ENCODE measurements at places on chromosomes 3 and 15. TPM values are rescaled to one million over a fixed set of nuclear protein-coding genes. Genes with fewer than 3 reads are reported as not detected.
A peak's percentile ranks its signal among the peaks of the same experiment; 100 is the strongest.

DNA sequence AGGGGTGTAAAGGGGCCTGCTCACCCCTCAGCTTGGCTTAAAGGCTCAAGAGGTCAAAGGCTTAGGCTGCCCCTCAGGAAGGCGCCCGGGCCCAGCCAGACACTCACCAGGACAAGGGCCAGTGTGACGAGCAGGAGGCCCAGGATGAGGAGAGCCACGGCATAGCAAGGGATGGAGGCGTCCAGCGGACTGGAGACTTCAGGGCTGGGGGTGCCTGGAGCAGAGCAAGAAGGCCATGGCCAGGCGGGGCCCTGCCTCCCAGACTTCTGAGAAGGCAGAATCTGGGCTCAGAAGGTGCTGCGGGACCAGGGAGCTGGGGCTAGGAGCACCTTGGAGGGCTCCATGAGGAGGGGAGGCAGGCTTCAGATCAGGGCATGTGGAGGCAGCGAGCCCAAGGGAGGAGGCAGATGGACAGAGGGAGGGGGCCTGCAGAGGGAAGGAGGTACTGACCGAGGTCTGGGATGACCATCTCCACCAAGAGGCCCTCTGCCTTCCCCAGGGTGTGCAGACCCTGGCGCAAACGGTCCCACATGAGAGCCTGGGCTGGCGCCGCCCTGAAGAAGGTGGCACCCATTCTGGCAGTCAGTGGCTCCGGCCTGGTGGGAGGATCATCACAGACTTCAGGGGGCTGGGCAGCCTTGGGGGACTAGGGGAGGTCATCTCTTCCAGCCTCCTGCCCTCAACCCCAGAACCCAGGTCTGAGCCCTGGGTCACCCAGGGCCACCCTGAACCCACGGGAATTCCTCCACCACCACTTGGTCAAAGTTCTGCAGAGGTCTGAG is 24.5 kb downstream of the C15orf39 start:
- H3K4me1 ChIP-seq, result no peaks in the 10 kb centered on the region
- H3K27ac ChIP-seq, result no peak overlapping the region
- no peaks in the 10 kb centered on the region for H3K27me3 ChIP-seq
- H3K36me3 ChIP-seq, result no peaks in the 10 kb centered on the region
- DNase-seq, result no peak
- H3K4me3 ChIP-seq, result no peak overlapping the region

RETNLB gene
- not detected for total RNA-seq

GRCh38 chr3:45677841-45678240 is 11.4 kb upstream of the SACM1L start:
- peak overlapping the region; percentile 80 for H3K27ac ChIP-seq

DNA sequence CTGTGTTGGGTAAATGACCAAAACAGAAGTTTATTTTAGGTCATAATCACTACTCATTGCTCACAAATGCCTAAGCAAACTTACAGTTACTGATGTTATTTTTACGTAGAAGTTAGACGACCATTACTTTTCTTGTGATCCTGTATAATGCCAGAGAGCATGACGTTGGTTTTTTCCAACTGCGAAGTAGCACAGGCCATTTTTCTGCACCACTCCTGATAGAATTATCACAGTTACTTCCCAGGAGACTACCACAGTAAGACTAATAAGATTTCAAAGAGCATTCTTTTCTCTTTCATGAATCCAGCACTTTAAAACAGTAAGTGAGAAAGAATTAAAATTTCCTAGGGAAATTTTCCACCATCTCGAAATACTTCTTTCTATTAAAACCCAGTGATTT is 19.8 kb downstream of the CD200 start:
- H3K27me3 ChIP-seq, result no peaks in the 10 kb centered on the region
- no peak overlapping the region for H3K27ac ChIP-seq
- no peak overlapping the region for H3K4me3 ChIP-seq
- no peak for DNase-seq
- peaks cover 6% of the 10 kb centered on the region for H3K4me1 ChIP-seq

CLRN1 gene
- not detected for total RNA-seq

DNA sequence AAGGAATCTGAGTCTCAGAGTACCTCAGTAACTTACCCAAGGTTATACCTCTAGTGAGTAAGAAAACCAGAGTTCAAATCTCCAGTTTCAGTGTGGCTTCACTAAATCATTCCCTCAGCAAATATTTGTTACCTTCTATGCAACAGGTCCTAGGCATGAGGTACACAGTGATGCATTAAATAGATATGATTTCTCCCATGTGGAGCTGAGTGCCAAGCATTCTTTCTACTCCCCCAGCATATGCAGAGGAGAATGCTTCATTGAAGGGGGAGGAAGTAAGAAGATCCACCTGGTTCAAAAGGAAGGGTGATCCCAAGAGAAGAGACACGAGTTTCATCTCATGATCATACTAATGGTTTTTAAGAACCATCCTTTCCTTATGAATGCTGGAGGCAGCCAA is 6.8 kb upstream of the MTHFS start:
- H3K27ac ChIP-seq, result no peak overlapping the region
- no peaks in the 10 kb centered on the region for H3K27me3 ChIP-seq
- DNase-seq, result no peak

GRCh38 chr3:116102037-116102436 is 343.2 kb downstream of the LSAMP start:
- no peaks in the 10 kb centered on the region for H3K36me3 ChIP-seq
- H3K27me3 ChIP-seq, result no peaks in the 10 kb centered on the region
- no peak for DNase-seq
- no peak overlapping the region for H3K4me3 ChIP-seq
- no peak overlapping the region for H3K27ac ChIP-seq

GRCh38 chr3:125129512-125129997 is 73.8 kb upstream of the HEG1 start:
- H3K4me1 ChIP-seq, result peaks cover 25% of the 10 kb centered on the region
- DNase-seq, result peak; percentile 95
- no peak overlapping the region for H3K4me3 ChIP-seq
- peak overlapping the region; percentile 68 for H3K27ac ChIP-seq

DNA sequence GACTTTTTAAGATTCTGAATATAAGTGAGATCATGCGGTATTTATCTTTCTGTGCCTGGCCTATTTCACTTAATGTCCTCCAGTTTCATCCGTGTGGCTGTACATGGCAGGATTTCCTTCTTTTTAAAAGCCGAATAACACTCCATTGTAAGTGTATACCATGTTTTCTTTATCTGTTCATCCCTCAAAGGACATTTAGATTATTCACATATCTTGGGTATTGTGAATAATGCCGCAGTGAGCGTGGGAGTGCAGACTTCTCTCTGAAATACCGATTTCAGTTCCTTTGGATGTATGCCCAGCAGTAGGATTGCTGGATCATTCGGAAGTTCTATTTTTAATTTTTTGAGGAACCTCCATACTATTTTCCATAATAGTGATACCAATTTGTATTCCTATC is 136.1 kb downstream of the APBA2 start:
- H3K4me1 ChIP-seq, result no peaks in the 10 kb centered on the region
- H3K36me3 ChIP-seq, result no peaks in the 10 kb centered on the region
- H3K27me3 ChIP-seq, result no peaks in the 10 kb centered on the region
- DNase-seq, result no peak

COL6A5 gene
- total RNA-seq, result not detected

- H3K27ac ChIP-seq, result no peak overlapping the region
- H3K4me1 ChIP-seq, result no peaks in the 10 kb centered on the region
- no peaks in the 10 kb centered on the region for H3K36me3 ChIP-seq
- DNase-seq, result no peak
- no peak overlapping the region for H3K4me3 ChIP-seq
- H3K27me3 ChIP-seq, result no peaks in the 10 kb centered on the region
Measured at GRCh38 chr3:59480486-59480995, 430.7 kb upstream of the CFAP20DC start.

DNA sequence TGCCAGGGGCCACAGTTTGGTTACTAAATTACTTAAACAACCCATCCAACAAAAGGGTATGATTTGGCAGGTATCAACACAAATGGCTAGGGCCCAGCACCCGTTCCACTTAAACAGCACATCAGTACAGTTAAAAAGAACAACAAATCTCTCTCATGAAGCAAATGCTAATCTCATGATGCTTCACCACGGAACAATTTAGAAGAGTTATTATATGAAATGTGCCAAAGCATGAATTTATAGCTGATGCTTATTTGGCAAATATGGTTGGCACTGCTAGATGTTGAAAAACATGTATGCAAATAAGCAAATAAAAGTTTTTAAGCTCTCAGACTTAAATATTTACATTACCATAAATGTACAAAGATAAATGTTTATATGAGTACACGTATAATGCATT is 2.3 kb downstream of the PEAK1 start:
- H3K27me3 ChIP-seq, result no peaks in the 10 kb centered on the region
- no peak for DNase-seq
- no peaks in the 10 kb centered on the region for H3K36me3 ChIP-seq
- H3K4me1 ChIP-seq, result peaks cover 69% of the 10 kb centered on the region
- H3K27ac ChIP-seq, result no peak overlapping the region
- H3K4me3 ChIP-seq, result no peak overlapping the region

- H3K27me3 ChIP-seq, result no peaks in the 10 kb centered on the region
- H3K27ac ChIP-seq, result no peak overlapping the region
- H3K36me3 ChIP-seq, result no peaks in the 10 kb centered on the region
- no peak for DNase-seq
- H3K4me3 ChIP-seq, result no peak overlapping the region
Measured at GRCh38 chr3:111210003-111210711, 138.5 kb downstream of the NECTIN3 start.

DNA sequence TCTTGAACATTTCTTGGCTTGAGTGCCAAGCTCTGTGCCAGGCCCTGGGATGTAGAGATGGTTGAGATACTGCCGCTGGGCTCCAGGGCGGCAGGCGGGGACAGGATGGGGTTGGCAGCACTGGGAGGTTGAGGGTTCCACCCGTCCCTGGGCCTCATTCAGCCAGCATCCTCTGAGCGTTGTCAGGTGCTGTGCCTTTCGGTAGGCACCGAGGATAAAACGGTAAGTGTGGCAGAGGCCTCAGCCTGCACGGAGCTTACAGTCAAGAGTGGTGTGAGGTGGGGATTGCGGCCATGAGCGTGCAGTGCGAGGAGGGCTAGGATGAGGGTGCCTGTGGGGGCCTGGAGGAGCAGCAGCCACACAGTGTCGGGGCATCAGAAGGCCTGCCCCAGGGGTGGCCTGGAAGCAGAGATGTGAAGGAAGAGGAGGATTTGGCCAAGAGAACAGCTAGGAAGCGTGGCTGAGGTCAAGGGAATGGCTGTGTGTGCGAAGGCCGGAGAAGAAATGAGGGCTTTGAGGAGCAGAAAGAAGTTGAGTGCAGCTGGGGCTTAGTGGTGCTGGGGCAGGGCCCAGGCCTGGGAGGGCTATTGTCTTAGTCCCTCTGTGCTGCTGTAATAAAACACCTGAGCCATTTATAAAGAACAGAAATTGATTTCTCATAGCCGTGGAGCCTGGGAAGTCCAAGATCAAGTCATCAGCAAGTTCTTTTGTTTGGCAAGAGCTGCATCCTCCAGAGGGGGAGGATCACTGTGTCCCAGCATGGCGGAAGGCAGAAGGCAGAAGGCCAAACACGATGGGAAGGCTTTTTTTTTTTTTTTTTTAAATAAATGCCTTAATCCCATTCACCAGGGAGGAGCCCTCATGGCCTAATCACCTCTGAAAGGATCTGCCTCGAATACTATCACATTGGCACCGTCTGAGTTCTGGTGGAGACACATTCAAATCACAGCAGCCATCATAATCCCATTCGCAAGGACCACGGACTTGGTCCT is 22.7 kb downstream of the CORO2B start:
- H3K27ac ChIP-seq, result peak overlapping the region; percentile 73
- no peaks in the 10 kb centered on the region for H3K27me3 ChIP-seq
- peaks cover 69% of the 10 kb centered on the region for H3K4me1 ChIP-seq
- DNase-seq, result no peak
- H3K4me3 ChIP-seq, result no peak overlapping the region

GRCh38 chr3:117788061-117788460 is 1078.5 kb downstream of the TUSC7 start:
- no peaks in the 10 kb centered on the region for H3K36me3 ChIP-seq
- H3K27ac ChIP-seq, result no peak overlapping the region
- H3K27me3 ChIP-seq, result peaks cover 5% of the 10 kb centered on the region
- H3K4me3 ChIP-seq, result no peak overlapping the region

DNA sequence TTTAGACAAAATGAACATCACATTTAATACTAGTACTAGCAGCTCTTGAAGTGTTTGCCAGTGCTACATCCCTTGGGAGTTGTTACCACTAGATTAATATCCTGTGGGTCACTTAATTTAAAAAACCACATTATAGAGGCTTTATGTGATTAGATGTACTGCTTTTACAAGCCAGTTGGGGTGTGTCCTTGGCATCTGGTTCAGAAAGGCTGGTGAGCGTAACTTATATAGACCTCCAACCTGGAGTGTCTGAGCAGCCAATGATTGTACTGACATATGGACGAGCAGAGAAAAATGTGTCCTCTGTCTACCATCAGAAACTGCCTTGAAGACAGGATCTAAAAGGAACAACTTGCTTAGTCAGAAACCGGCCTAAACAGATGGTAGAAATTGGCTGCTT is 306.2 kb upstream of the ATP11B start:
- H3K27me3 ChIP-seq, result no peaks in the 10 kb centered on the region
- no peak for DNase-seq
- no peaks in the 10 kb centered on the region for H3K4me1 ChIP-seq
- no peaks in the 10 kb centered on the region for H3K36me3 ChIP-seq

GRCh38 chr3:55330355-55330754 is 156.8 kb downstream of the WNT5A start:
- no peaks in the 10 kb centered on the region for H3K27me3 ChIP-seq
- peaks cover 25% of the 10 kb centered on the region for H3K4me1 ChIP-seq
- no peak overlapping the region for H3K4me3 ChIP-seq
- DNase-seq, result no peak

FES gene
- 39.4 TPM for total RNA-seq

RTP3 gene
- total RNA-seq, result not detected

SPTBN5 gene
- total RNA-seq, result 0.17 TPM

DNA sequence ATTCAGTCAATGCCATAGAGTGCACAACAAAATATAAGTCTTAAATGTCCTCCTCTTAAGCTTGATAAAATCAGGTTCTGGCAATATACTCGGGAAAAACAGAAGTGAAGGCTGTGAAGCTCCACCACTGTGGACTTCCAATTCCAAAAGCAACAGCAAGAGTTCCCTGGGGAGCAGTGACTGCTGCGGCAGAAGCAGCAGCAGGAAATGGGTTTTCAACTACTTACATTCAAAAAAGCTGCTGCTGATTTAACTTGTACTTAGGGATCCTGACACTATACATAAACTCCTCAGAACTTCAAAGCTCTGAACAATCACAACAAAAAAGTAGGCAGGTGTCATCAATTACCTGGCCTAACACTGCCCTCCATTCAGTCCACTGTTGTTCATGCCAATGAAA is 4.7 kb downstream of the CEP152 start:
- H3K4me3 ChIP-seq, result no peak overlapping the region
- no peak overlapping the region for H3K27ac ChIP-seq
- peaks cover 16% of the 10 kb centered on the region for H3K4me1 ChIP-seq
- DNase-seq, result no peak
- no peaks in the 10 kb centered on the region for H3K36me3 ChIP-seq

GRCh38 chr3:159733194-159733860 is 255.3 kb upstream of the IL12A start:
- H3K27me3 ChIP-seq, result no peaks in the 10 kb centered on the region
- peak overlapping the region; percentile 81 for H3K27ac ChIP-seq
- no peaks in the 10 kb centered on the region for H3K36me3 ChIP-seq
- H3K4me1 ChIP-seq, result peaks cover 39% of the 10 kb centered on the region

- no peak for DNase-seq
- H3K4me3 ChIP-seq, result no peak overlapping the region
- H3K27ac ChIP-seq, result no peak overlapping the region
- no peaks in the 10 kb centered on the region for H3K36me3 ChIP-seq
Measured at GRCh38 chr15:27701956-27702355, 397.2 kb downstream of the OCA2 start.

Data from esophagus muscularis mucosa (tissue), 4 donors.